ENCODE measurements at places on chromosomes 3 and 15. TPM values are rescaled to one million over a fixed set of nuclear protein-coding genes. Genes with fewer than 3 reads are reported as not detected.

Gene GPR27
- 5.1 TPM for total RNA-seq

DNA sequence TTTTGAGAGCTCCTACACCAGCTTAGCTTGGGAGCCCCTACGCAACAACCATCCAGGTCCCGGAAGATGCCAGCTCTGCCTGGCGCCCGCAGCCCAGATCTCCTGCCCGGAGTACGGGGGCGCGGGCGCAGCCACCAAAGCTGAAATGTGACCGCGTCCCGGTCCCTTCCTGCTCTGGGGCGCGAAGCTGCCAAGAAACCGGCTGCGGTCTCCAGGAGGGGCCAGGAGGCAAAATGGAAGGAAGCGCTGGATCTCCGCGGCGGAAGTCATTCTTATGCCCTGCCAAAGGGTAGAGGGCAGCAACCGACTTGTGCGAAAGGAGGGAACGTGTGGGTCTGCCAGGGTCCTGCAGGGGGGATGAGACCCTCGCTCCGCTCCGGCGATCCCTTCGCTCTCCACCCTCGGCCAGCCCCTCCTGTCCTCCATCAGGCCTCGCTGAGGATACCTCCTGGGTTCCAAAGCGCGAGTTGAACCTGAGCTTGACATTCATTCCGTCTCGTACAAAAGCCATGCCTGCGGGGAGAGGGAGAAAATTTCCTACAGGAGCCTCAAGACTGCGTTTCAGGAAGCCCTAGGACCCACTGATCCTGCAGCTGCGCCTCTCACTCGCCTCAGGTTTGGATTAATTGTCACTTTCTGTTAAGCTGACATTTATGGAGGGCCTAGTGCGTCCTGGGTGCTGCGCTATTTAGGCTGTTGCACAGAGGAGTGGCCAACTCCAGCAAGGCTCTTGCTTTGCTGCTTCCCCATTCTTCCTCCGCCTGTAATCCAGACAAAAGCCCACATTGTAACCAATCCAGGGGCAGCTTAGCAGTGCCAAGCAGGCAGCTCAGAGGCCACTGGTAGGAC lies 98.3 kb upstream of the VGLL3 start:
- peak; percentile 88 for DNase-seq

GRCh38 chr3:50095352-50095998 lies 6.8 kb downstream of the RBM5 start:
- no peak for DNase-seq

Gene ROPN1B
- 1.3 TPM for total RNA-seq

DNA sequence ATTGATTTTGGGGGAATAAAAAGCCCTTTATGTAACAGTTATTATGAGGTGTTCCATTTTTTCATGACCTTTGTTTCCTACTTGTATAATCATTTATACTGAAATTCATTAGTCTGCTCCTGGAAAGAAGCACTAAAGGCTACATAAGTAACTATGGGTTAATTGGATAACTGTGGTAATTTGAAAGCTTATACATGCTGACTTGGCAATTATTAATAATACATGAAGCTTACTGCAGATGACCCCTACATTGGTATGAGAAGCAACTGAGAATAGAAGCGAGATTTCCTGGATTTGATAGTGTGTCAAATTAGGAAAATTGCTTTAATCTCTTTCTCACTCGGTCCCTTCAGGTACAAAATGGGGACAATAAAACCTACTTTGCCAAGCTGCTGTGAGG lies 658.0 kb downstream of the ROBO1 start:
- DNase-seq: no peak

Gene CSPG5
- 1.4 TPM for total RNA-seq

DNA sequence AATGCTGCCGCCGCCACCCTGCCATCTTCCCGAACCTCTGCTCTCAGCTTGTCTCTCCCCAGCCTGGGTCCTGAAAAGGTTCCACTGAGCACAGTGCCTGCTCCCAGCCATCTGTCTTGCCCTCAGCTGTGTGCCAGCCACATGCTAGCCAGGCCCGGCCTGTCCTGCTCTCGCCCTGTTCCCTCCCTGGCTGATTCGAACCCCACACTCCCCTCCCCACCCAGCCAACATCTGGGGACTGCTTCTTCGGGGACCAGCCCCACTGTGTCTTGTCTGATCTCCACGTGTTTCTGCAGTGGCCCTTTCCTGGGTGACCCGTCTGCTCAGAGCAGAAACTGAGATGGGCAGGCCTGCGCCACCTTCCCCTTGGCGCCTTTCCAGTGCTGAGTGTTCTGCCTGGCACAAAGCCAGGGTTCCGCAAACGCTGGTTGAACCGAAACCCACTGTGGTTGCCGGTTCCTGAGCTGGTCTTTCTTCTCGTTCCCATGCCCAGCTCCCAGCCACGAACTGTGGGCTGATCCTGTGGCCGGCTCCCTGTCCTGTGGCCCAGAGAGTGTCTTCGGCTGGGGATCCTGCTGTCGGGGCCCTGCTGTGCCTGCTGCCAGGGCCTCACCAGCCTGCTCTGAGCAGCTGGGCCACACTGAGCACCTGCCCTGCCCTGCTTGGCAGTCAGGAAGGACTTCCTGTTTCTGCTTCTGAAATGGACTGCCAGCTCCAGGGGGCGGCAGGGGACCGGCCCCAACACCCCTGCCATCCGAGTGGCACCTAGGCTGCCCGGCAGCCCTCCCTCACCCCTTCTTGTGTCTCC lies 62.7 kb upstream of the KLF13 start:
- peak; percentile 71 for DNase-seq

Gene WWTR1
- total RNA-seq: 93.9 TPM

DNA sequence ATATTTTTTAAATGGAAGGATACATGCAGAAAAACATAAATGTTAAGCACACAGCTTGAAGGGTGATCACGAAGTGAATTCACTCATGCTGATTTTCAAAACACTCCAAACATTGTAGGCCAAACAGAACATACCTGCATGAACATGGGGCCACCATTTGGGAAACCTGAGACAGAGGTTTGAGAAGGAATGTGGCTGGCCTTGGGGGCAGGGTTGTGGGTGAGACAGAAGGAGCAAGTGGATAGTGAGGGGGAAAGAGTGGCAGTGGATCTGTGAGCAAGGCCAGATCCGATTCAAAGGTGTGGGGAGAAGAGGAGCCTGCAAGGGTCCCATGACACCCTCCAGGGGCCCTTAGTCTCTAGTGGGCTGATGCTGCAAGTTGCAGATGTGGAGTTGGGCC lies 94.9 kb downstream of the HMG20A start:
- DNase-seq: no peak

Gene CNTN4
- 34.3 TPM for total RNA-seq

Measured in tongue (tissue), 3 donors.